ENCODE measurements at places on chromosomes 1 and 21.

- no peak for DNase-seq
Measured at GRCh38 chr1:229857585-229857984, 209.5 kb upstream of the GALNT2 start.

GRCh38 chr1:185483664-185484450 lies 166.8 kb upstream of the IVNS1ABP start:
- DNase-seq = no peak

GRCh38 chr1:53462193-53462592 lies 3.0 kb downstream of the DMRTB1 start:
- DNase-seq = no peak

DNA sequence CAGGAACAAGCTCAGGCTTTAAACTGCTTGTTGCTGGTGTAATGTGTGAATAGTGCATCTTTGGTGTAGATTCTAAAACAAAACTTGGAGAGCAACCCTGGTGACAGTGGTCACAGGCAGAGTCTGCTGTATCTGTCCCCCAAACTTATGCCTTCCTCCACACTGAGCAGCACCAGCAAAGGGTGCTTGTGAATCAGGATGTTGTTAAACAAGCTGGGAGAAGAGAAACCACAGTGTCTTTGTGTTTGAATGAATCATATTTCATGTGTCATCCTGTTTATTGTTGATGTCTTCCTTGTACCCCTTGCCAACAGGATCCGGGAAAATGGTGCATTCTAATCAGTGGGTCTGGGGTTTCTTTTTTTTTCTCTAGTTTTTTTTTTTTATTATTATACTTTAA lies 91.9 kb upstream of the COG2 start:
- no peak for DNase-seq

GRCh38 chr1:209323743-209324142 lies 259.8 kb upstream of the CAMK1G start:
- no peak for DNase-seq

DNA sequence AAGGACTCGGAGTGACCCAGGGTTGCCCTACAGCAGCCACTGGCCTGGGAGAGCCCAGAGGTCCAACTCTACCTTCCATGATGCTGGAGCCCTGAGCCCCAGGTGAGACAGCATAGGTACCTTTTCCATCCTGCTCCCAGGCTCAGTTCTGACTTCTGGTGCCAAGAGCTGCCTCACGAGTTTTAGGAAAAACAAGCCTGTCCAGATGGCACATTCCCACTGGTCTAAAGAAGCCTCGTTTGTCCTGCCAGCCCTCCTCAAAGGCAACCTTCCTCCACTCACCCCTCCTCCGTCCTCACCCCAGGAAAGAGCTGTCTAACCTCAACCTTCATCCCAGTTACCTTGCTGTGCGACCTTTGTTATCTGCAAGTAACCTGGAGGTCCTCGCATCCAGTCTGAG lies 53.5 kb upstream of the PRELP start:
- DNase-seq = no peak

GRCh38 chr1:65267683-65268082 lies 41.7 kb upstream of the DNAJC6 start:
- DNase-seq = no peak

- DNase-seq = no peak
Measured at GRCh38 chr1:225881081-225881958, 860 bp downstream of the TMEM63A start.

DNA sequence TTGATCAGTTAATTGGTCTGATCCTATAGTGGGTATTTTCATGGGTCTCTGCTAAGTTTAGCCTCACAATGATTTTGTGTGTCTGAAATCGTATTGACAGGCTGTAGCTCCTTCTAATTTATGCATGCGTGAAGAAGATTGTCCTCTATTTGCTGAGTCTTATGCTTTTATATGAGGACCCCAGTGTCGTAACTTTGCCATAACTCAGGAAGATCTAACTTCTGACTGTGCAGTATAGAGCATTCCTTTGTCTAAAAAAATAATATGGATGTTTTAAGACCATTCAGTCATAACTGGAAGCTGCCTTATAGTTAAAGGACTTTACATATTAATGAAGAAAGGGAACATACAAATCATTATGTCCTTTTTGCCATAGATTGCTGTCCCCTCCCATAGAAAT lies 73.3 kb downstream of the CAMTA1 start:
- DNase-seq = no peak

DNA sequence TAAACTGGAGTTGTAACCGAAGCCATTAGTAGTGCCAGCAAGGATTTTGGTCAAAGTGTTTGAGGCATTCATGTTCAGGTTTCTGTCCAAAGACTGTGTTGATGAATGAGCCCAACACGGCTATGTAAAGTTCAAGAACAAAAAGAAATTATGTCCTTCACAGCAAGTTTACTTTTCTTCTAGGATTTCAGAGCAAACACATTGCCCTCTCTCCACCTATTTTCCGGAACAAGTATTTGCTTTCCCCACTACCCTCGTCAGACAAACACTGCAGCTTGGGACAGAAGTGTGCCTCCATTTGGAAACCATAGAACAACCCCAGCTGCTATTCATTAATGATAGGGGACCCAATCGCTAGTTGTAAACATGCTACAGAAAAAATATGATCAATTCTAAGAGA lies 151.4 kb upstream of the C1orf105 start:
- no peak for DNase-seq

DNA sequence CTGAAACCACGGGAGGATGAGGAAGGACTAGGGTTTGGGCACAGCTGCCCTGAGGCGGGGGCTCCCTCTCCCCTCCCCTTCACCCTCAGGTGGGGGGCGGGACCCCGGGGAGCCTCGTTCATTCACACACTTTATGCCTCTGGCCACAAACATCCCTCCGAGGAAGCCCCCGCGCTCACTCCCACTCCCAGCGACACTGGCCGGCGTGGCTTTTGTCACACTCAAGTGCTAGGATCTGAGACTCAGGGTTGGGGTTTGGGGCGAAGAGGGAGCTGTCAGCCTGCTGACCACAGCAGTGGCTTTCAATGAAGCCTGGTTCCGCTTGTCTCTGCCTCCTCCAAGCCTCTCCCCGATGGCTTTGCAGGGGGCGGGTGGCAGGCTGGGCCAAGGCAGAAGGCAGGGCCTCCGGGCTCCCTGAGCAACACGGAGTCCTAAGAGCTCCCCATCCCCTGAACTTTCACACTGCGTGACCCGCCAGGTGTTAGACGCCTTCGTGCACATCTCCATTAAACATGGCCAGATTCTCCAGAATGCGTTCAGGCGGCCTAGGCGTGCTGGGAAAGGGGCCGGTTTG lies 178.1 kb downstream of the NPHP4 start:
- no peak for DNase-seq

GRCh38 chr1:179785031-179785431 lies 41.9 kb downstream of the FAM163A start:
- DNase-seq = no peak

GRCh38 chr1:81512252-81513003 lies 288.3 kb upstream of the ADGRL2 start:
- DNase-seq = no peak

GRCh38 chr1:147628441-147628840 lies 41.9 kb downstream of the ACP6 start:
- no peak for DNase-seq

- no peak for DNase-seq
Measured at GRCh38 chr1:84122780-84123382, 21.2 kb upstream of the PRKACB start.

- no peak for DNase-seq
Measured at GRCh38 chr1:88509379-88509778, 174.7 kb upstream of the PKN2 start.

- no peak for DNase-seq
Measured at GRCh38 chr1:82343381-82343780, 542.6 kb downstream of the ADGRL2 start.

- DNase-seq = no peak
Measured at GRCh38 chr1:182331387-182331786, 60.2 kb downstream of the GLUL start.

GRCh38 chr1:23908453-23909341 lies 4.5 kb downstream of the CNR2 start:
- DNase-seq = no peak

GRCh38 chr1:18953731-18954231 lies 2.7 kb downstream of the IFFO2 start:
- no peak for DNase-seq

DNA sequence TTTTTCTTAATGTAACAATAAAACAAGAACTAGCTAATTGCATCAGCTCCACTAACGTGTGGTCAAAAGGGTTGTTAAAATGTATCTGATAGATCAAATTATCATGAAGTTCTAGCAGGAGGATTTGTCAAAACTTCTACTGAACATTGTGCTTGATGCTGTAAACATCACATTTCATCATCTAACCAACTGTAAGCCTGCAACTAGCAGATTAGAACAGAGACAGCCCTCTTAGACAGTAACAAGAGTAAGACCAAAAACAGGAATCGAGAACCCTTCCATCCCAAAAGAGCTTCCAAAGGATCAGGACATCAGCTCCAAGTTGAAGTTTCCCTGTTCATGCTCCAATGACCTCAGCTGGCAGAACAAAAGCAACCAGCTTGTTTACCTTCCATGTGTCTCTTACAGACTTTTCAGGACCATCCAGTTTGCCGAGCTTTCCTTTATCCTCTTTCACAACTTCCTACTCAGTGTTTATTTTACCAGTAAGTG lies 44.6 kb downstream of the NIBAN1 start:
- no peak for DNase-seq

GRCh38 chr1:91546876-91547275 lies 46.2 kb downstream of the CDC7 start:
- no peak for DNase-seq

DNA sequence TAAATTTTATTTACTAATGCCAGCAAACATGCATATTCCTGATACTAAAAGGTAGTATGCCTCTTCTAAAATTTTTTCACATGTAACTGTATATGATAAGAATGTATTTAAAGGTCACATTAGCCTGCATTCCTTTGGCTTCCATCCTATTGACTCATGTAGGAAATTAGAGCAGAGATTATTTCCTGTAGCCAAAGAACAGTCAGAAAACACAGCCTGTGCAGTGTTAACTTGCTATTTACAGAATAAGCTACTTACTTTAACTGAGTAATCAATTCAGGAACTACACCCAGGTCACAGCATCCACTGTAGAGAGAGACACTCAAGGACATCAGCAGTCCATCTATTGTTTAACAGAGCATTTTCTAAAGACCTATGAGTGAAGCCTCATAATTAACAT lies 154.5 kb upstream of the ADGRL4 start:
- DNase-seq = no peak

GRCh38 chr1:173365341-173365740 lies 111.8 kb upstream of the PRDX6 start:
- DNase-seq = no peak

DNA sequence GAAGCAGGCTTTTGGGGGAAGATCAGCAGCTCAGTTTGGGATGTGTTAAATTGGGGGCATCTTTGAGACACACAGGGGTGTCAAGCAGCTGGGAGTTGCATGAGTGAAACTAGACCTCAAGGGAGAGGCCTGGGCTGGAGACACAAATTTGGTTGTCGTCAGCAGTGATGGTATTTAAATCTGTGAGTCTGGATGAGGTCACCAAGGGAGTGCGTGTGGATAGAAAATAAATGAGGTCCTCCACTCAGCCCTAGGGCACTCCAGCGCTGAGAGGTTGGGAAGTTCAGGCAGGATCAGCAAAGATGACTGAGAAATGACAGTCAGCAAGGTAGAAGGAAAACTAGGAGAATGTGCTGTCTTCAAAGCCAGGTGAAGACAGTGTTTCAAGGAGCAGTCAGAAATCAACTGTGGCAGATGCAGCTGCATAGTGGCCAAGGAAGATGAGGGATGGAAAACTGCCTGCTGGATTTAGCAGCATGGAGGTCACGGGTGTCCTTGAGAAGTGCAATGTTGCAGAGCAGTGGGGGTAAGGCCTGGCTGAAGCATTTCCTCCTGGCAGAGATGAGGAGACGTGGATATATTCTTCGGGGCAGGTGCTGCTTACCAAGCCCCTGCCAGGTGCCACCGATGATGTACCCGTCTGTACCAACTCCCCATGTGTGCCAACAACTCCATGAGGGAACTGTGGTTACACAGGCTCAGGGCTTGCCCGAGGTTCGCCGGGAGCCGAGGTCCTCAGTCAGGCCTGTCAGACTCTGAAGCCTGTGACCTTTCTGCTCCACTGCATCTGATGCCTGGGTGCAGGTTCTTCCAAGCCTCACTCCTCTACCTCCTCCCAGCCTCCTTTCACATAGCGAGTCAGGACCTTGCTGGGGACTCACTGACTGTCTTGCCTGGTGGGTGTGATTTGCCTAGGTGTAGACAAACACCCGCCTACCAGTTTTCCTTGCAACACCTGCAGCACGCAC lies 11.3 kb downstream of the MAP7D1 start:
- no peak for DNase-seq

- peak; percentile 56 for DNase-seq
Measured at GRCh38 chr1:203673550-203674411, 47.1 kb downstream of the ATP2B4 start.

GRCh38 chr1:48016515-48016914 lies 19.3 kb upstream of the TRABD2B start:
- no peak for DNase-seq

- no peak for DNase-seq
Measured at GRCh38 chr1:64861611-64862010, 104.7 kb downstream of the JAK1 start.

DNA sequence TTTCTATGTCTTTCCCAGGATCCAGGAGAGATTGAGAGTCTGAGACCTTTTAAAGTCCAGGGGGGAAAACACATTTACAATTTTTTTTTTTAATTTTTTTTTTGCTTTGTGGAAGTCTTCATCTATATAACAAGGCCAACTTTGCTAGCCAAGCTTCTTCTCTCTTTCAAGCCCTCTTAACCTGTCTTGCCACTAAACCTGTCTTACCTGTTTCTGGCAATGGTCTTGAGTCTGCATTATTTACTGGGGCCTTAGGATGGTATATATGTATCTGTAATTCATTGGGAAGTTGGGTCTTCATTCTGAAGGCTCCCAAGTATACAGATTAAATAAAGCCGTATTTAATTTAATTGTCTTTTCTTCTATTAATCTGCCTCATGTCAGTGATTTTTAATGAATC lies 750.9 kb upstream of the B3GALT2 start:
- no peak for DNase-seq

DNA sequence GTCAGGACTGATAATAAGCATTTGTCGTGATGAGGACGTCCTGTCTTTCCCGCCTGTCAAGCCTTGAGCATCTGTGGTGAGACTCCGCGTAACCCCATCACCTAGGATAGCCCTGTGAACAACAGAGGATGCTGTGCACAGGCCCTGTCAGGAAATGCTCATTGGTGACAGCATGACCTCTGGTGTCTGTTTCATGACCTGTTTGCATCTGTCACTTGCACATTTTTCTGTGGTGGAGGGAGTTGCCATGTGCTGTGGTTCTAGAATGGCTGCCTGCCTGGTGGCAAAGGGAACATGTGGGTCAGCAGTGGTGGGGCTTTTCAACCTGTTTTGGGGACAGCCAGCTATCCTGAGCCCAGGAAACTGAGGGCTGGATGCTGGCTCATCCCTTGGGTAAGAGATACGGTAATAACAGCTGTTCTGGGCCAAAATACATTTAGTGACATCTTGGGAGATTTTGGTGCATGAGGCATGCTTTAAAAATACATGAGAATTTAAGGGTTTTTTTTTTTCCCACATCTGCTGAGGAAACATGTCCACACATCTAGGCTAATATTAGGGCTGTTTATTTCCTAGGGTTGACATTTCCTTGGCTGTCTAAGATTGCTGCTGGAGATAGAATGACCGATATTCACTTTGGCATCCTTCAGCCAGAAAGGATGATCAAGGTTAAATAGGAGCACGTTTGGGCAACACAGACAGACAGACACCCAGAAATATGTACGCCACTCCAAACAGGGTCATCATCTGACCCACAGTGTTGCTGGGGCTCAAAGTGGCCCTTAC lies 52.9 kb downstream of the KCNC4 start:
- DNase-seq = no peak

Measured in anterior cingulate cortex (tissue), 58 donors.